ENCODE measurements at places on chromosomes 7 and 10.
A peak's percentile ranks its signal among the peaks of the same experiment; 100 is the strongest.

DNA sequence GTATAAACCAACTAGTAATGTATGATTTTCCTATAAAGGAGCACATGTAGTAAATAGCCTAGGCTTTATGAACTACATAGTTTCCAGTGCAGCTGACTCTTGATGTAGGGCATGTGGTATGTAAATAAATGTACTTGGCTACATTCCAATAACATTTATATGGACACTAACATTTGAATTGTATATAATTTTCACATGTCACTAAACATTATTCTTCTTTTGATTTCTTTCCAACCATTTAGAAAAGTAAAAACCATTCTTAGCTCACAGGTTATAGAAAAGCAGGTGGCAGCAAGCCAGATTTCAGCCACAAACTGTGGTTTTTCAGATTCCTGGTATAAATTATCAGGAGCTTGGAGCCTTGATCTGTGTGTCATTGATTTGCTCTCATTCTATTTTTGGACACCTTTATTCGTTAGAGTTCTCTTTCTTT, 1182.0 kb downstream of the CNTNAP2 start:
- peak; percentile 16 for DNase-seq

DNA sequence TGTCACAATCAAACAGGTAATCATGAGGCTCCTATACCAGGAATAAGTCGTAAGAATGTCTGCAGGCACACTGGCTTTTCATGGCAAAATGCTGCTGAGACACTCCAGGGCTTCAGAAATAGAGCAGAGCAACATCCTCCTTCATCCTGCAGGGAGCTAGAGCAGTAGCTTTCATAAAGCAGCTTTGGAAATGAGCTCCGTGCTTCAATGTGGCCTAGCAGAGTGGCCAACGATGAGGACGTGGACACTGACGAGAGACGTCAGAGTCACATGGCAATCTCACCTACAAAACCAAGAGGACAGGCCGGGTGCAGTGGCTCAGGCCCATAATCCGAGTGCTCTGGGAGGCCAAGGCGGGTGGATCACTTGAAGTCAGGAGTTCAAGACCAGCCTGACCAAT, 9.8 kb downstream of the COBL start:
- DNase-seq, result no peak

DNA sequence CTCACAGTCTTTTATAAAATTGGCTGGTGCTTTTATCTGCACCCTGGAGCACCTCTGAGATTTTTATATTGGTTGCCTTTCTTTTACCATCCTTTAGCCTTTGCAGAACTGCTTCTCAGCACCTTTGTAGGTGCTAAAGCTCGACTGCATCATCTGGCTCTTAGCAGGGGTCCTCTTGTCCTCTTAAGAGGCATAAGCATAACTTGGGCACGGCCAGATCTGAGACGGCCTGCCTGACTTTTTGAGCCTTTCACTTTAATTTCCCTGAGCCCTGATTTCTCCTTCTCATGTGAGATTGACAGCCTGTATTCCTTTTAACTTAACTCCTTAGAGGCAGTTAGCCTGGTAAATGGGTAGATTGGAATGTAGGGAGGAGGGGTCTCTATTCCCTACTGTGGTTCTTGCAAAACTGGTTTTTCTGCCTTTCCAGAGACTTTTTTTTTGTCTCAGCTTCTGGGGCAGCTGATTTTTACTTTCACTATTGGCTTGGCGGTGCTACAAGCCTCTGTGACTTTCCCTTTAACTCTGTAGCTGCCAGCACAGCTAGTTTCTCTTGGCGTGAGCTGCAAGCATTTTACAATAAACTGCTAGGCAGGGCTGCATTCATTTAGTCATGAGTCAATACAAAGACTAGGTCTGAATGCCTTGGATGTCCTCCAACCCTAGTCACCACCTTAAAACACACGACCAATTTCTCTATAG, 24.0 kb downstream of the ZPBP start:
- peak; percentile 47 for DNase-seq

- no peak for DNase-seq
Observed at GRCh38 chr7:158680754-158681153, 23.9 kb downstream of the NCAPG2 start.

DNA sequence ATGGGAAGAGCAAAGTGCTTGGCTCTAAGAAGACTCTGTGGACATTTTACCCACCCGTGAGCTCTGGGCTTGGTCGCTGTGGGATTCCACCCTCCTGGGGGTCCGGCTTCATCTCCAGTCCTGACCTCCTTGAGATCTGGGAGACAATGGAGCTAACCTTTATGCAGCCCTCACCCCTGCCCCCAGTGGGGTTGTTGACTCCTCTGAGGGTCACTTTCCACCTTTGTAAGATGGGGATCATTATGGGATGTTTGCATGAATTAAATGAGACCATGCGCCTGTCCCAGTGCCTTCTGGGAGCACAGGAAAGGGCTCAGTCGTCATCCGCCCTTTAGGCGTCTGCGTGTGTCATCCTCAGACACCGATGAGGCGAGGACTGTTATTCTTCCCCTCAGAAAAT, 237.2 kb downstream of the SKAP2 start:
- no peak for DNase-seq
